Esophagus mucosa (tissue), 1 donor: ENCODE measurements at places on chromosomes 13 and 19. TPM values are rescaled to one million over a fixed set of nuclear protein-coding genes. Genes with fewer than 3 reads are reported as not detected.

GRCh38 chr13:99062593-99062992, 84.7 kb upstream of the DOCK9 start:
- ATAC-seq, result peak; percentile 3

ZNF416 gene
- total RNA-seq, result 6.4 TPM

GRCh38 chr13:29448174-29448573, 147.3 kb downstream of the SLC7A1 start:
- no peak for ATAC-seq

DNA sequence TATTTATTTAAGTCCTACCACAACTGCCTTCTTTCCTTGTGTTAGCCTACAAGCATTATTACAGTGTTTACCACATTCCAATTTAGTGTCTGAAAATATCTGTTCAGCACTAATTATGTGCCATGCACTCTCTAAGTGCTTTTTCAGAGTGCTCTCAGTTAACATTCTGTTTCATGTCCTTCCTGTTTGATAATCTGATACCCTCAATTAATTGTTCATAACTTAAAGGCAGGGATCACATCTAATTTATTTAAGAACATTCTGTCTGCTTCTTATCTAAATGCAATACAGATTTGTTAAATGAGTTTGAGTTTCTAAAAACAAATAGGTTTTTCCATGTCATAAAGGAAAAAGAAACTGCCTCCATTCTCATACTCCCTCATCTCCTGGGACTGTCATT, 649.6 kb upstream of the ATXN8OS start:
- no peak for ATAC-seq

DNA sequence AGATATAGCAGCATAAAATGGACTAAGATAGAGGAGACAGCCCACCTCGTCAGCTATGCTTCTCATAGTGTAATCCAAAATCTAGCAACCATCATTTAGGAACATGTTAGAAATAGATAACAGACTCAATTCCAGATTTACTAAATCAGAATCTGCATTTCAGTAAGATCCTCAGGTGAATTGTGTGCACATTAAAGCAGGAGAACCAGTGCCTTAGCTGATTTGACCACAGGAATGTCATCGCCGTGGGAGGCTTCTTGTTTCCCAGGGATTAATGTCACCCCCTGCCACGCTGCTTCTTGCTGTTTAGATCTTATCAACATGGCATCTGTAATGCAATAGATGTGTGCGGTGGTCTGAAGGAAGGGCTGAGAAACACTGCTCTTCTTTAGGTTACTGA, 84.0 kb downstream of the GPC5 start:
- no peak for ATAC-seq

DNA sequence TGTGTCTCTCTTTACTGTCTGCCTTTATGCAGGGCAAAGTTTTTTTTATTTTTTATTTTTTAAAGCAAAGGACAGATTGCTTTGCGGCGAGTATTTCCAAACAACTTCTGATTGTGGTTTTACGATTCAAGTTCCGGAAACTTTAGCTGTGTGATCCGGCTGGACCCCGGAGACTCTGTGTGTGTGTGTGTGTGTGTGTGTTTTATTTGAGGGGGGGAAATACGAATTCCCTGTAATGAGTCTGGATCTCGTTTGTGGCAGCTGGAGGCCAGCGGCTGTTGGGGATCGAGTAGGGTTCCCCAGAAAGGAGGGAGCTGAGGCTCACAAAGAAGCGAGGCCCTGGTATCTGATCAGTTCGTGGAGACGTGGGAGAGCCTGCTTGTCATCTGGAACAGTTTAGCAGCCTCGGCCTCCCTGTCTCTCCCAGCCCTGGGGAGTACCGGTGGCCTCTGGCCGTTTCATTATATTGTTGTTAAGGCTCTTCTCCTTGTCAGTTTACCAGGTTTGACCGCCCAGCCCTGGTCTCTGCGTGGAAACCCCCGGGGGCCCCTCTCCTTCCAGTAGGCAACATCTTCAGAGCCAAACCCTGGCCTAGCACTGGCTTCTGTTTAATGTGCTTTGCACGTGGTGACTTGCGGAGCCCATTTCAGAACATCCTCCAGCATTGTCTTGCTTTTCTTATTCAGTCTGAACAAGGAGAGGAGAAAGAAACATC, 1.3 kb downstream of the FARP1 start:
- ATAC-seq, result no peak

RAB11B gene
- total RNA-seq, result 52.4 TPM

- peak; percentile 0 for ATAC-seq
Measured at GRCh38 chr19:45508861-45509691, 1.8 kb downstream of the VASP start.

GRCh38 chr19:14775869-14776586, 2.3 kb downstream of the ADGRE2 start:
- ATAC-seq, result no peak

GRCh38 chr19:53823380-53824120, 564 bp downstream of the NLRP12 start:
- ATAC-seq, result no peak

- no peak for ATAC-seq
Measured at GRCh38 chr13:37143911-37144310, 38.4 kb upstream of the CSNK1A1L start.

OR7A5 gene
- total RNA-seq, result not detected

- no peak for ATAC-seq
Measured at GRCh38 chr13:75960538-75960994, 324.4 kb downstream of the LMO7 start.

NCR1 gene
- 0.44 TPM for total RNA-seq

DNA sequence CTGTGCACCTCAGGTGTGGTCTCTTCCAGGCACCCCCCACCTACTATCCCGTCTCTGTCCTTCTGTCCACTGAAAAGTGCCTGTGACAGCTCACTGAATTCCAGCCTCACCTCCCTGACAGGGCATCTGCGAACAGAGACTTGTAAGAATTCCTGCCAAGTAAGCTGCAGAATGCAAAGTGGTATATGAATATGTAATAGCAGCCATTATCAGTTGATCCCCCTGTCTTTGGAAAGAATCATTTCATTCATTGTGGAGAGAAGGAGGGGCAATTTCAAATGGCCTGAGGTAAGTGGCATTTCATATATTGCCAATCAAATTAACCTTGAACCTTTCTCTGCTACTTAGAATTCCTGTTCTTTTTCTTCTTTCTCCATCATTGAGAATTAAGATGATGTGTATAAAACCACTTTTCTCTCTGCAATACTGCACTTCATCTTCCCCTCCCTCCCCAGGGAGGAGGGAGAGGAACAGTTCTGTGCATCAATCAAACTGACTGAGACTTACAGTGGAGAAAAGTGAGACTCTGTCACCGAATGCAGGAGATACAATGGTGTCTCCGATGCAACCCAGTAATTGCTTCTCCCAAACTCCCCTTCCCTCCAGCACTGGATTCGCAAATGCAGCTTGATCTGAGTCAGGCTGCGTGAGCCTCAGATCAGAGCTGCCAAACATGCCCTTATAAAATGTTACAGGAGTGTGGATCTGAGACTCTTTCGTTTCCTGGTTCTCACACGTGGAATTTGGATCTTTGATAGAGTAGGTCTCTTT, 91.7 kb downstream of the SLC10A2 start:
- no peak for ATAC-seq

GRCh38 chr13:21465710-21466160, 6.6 kb upstream of the ZDHHC20 start:
- ATAC-seq, result no peak

CD33 gene
- total RNA-seq, result 0.40 TPM
